Left renal cortex interstitium (tissue), 4 donors: ENCODE measurements at places on chromosomes 4 and X.

- DNase-seq, result no peak
These were observed at the start of gene FOXP3 for GRCh38 chrX:49264460-49264859. Gene FOXP3, minus strand, starts transcription at chrX:49264710. Its CDS starts 6,205 bp downstream, at chrX:49258505.

- no peak for DNase-seq
These were observed 50.0 kb upstream of the VMA21 start for GRCh38 chrX:151346931-151347543.

DNA sequence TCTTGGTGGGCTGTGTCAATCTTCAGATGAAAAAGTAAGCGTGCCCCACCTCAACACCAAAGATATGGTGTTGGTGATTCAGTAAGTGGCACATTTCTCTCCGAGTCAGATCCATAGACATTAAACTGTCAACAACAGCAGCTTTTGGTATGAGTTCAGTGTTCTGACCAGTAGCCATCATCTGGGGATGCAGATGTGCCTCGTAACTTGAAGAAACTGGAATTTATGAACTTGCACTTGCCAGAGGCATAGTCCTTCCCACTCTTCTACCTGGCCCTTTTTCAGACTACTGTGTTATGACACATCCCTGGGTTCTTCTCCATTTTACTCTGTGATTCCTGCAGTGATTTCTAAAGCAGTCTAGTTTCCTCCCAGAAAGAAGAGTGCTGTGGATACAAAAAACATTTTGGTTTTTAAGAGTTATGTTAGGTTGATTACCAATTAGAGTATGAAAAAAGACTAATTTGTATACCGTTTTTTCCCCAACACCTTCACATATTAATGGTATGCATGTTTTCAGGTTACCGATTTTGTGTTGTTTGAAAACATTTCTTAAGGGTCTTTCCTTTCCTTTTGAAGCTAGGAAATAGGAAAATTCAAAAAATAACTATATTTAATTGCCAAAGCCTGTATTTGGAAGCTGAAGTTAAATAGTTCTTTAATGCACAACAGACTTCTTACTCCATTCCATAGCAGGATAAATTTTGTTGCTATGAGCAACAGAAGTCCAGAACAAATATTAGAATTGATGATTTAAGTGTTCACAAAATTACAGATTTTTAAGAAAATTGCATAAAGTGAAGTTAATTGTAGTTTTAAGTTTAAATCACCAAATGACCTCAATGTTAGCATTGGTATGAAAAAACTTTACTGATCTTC lies 39.3 kb downstream of the NUDT6 start:
- DNase-seq, result no peak

DNA sequence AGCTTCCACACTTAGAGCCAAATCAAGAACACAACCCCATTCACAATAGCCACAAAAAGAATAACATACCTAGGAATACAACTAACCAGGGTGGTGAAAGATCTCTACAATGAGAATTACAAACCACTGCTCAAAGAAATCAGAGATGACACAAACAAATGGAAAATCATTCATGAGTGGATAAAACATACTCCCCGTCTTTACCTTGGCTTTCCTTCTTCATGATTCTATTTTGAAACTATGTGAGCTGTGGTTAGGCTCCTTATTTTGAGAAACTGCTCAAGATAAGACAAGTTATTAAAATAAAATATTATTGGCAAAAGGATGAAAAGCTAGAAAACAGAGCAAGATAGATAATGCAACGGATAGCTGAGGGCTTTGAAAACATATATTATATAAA lies 598.1 kb upstream of the FAT1 start:
- no peak for DNase-seq

- DNase-seq, result no peak
These were observed 901.8 kb downstream of the GLUD2 start for GRCh38 chrX:121949041-121949760.
